ENCODE measurements at places on chromosomes 4 and X. TPM values are rescaled to one million over a fixed set of nuclear protein-coding genes. Genes with fewer than 3 reads are reported as not detected.

CFAP99 gene
- not detected for total RNA-seq

NUDT11 gene
- 13.0 TPM for total RNA-seq

STBD1 gene
- 2.6 TPM for total RNA-seq

CLOCK gene
- 29.3 TPM for total RNA-seq

ALB gene
- total RNA-seq = not detected

GAGE12F gene
- total RNA-seq = not detected

ABLIM2 gene
- 1.1 TPM for total RNA-seq

NPY1R gene
- 0.14 TPM for total RNA-seq

FGFBP1 gene
- total RNA-seq = not detected

GRCh38 chrX:132119821-132120515 lies 7.9 kb downstream of the FRMD7 start:
- no peak for DNase-seq

DNA sequence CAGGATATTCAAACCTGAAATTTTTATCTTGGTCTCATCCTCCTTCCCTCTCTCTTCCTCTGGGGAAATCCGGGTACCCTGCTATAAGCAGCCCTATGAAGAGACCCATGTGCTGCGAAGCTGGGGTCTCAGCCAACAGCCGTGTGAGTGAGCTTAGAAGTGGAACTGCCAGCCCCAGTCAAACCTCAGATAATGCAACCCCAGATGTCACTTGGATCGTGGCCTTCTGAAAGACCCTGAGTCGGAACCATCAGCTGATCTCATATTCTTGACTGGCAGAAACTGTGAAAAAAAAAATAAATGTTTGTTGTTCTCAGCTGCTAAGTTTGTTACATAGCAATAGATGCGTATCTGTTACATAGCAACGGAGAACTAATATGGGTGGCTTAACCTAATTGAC lies 198.1 kb upstream of the NPY2R start:
- DNase-seq = no peak

DNA sequence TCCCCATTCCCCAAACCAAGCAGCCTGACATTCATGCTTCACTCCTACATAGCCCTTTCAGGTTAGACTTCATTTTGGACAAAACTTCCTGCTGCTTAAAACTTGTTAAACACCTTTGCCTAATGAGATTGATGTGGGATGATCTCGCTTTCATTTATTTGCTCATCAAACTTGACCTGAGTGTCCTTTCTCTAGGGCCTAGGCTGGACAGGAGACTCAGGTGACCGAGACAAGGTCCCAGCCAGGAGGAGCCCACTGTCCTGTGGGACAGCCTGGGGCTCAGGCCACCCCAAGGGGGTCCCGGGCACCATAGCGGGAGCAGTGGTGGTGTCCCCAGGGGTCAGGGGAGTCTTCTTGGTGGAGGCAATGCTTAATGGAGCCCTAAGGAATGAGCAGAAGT lies 23.7 kb upstream of the PSAPL1 start:
- no peak for DNase-seq

DNA sequence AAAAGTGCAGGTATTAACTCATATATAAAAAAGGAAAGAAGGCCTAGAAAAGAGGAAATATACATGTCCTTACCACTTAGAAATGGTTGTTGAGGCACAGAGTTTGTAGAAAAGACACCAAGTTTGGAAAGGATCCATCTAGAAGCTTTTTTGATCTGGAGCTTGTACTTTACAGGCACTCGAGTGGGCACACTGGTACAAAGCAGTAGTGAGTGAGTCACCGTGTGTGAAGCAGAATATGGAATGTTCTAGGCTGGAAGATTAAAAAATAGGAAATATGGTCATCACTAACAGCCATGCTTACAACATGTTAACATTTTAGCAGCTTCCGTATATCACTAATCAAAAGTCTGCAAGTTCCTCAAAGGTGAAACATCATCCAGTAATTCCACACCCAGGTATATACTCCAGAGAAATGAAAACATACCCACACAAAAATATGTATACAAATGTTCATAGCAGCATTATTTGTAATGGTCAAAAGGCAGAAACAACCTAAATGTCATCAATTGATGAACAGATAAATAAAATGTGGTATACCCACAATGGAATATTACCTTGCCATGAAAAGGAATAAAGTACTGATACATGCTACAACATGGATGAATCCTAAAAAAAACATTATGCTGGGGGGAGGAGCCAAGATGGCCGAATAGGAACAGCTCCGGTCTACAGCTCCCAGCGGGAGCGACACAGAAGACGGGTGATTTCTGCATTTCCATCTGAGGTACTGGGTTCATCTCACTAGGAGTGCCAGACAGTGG lies 69.5 kb downstream of the FRYL start:
- no peak for DNase-seq

- DNase-seq = no peak
Observed at GRCh38 chrX:107773206-107773605, 2.4 kb downstream of the TSC22D3 start.

- peak; percentile 60 for DNase-seq
Observed at GRCh38 chr4:24856586-24856985, 56.3 kb downstream of the CCDC149 start.

DNA sequence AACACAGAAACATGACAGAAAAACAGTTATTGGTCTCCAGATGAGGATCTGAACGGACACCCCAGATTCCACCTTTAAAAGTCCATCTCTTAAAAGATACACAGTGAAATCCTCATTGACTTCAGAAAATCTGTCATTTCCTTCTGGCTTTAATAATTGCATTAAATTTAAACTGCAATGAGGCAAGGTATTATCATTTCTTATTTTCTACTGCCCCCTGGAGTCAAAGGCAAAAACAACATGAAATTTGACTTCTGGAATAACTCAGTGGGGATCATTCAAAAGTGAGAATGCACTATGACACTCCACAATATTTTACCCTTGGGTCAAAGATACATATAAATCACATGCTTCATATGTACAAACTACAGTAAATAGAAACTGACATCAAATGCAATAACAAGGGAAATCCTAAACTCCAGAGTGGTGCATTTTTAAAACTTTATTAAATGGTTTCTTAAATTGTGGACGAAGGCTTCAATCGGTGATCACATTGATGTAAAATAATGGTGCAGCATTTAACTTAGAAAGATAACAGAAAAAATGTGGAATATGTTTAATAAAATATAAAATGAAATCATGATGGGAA lies 56.4 kb upstream of the SPANXN1 start:
- DNase-seq = no peak

- DNase-seq = no peak
Observed at GRCh38 chrX:39900777-39901170, 197.0 kb downstream of the BCOR start.

GRCh38 chr4:156420623-156421022 lies 467.0 kb upstream of the CTSO start:
- DNase-seq = no peak

DNA sequence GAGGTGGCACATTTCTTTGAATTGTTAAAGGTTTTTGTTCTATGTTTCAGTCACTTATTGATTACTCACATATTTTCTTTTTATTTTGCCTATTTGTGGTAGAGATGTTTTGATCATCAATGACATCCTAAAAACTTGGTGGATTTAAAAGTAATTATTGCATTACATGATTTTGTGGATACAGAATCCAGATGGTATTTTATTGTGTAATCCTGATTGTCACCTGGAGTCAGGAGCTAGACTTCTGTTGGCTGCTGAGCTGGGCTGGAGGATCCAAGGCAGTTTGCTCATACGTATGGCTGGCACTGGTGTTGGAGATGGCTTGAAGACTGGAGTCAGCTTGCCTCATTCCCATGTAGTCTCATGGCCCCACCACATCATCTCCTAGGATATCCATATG lies 1009.6 kb upstream of the PCDH7 start:
- no peak for DNase-seq

DNA sequence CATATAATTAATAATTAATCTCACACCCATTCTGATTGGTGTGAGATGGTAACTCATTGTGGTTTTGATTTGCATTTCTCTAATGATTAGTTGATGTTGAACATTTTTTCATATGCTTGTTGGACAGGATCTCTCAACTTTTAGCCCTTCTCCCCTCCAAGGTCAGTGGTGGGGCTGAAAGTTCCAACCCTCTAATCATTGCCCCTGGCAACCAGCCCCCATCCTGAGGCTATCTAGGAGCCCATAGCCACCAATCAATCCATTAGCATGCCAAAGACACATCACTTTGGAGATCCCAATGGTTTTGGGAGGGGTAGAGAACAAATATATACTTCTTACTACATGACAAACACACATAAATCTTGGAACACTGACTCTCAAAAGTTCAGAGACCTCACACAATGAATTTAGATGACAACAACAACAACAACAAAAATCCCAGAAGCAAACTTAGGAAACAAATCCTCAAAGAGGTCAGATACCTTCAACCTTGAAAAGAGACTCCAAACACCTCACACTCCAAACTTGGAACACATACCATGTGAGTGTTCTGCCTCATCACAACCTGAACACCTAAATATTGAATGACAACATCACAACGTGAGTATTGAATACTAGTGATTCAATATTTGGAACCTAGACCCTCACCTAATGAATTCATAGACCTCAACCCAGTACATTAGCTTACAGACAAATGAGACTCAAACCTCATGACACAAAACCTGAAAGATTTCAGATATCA lies 19.0 kb upstream of the PAGE4 start:
- no peak for DNase-seq

GRCh38 chr4:14165222-14165920 lies 537.8 kb upstream of the BOD1L1 start:
- no peak for DNase-seq

GRCh38 chrX:130413415-130413814 lies 11.6 kb downstream of the RBMX2 start:
- DNase-seq = no peak

- DNase-seq = no peak
Observed at GRCh38 chr4:123283371-123283895, 113.2 kb upstream of the SPRY1 start.

GRCh38 chrX:133980832-133981588 lies 4.4 kb downstream of the GPC3 start:
- no peak for DNase-seq

DNA sequence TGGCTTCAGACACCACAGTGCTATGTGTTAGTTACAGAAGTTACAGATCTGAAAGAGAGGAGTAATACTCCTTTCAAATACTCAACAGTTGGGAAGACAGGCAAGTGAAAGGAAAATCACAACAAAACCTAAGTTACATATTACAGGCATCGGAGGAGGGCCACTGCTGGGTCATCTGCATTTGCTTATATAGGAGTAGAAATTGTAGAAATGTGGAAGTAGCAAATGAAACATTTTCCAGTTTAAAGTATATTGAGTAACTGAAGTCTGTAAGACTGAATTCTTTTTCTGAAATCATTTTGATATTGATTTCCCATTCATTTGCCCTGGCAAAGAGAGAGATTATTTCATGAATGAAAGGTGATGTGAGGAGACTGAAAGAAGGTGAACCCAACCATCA lies 201.7 kb downstream of the SPRY1 start:
- no peak for DNase-seq

DNA sequence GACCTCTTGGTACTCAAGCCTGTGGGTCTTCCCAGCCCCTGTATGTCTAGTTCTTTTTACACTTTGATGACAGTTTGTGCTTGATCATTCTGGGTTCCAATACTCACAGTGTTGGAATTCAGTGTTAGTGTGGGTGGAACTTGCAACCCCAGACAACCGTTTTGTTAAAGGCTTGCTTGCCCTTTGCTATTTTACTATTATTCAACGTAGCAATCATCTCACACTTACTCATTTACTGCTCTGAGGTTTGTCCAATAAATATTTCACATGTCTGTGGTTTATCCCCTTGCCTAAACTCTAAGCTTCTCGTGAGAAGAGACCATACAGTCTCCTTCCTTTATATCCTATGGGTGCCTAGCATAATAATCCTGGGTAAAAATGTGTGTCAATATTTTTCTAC lies 15.3 kb downstream of the CCNG2 start:
- DNase-seq = no peak

- DNase-seq = no peak
Observed at GRCh38 chr4:176443117-176443516, 123.4 kb downstream of the SPCS3 start.

GRCh38 chr4:3762264-3762663 lies 3.9 kb upstream of the ADRA2C start:
- no peak for DNase-seq

GRCh38 chrX:8010105-8010504 lies 82.9 kb upstream of the PNPLA4 start:
- DNase-seq = no peak

- DNase-seq = no peak
Observed at GRCh38 chr4:24266951-24267722, 317.2 kb downstream of the DHX15 start.

GRCh38 chr4:74038425-74039314 lies at the start of gene CXCL3:
Gene CXCL3 (minus strand): TSS chr4:74038689. CDS start chr4:74038611, 78 bp downstream.
- peak; percentile 19 for DNase-seq

- DNase-seq = no peak
Observed at GRCh38 chrX:24424948-24425347, 40.1 kb upstream of the PDK3 start.

DNA sequence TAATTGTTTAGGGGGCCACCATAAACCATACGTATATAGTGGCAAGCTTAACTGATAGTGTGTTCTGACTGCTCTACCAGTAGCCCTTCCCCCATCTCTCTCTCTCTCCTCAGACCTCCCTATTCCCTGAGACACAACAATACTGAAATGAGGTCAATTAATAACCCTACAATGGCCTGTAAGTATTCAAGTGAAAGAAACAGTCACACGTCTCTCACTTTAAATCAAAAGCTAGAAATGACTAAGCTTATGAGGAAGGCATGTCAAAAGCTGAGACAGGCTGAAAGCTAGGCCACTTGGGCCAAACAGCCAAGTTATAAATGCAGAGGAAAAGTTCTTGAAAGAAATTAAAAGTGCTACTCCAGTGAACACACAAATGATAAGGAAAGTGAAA lies 78.0 kb downstream of the PRDM5 start:
- DNase-seq = no peak

DNA sequence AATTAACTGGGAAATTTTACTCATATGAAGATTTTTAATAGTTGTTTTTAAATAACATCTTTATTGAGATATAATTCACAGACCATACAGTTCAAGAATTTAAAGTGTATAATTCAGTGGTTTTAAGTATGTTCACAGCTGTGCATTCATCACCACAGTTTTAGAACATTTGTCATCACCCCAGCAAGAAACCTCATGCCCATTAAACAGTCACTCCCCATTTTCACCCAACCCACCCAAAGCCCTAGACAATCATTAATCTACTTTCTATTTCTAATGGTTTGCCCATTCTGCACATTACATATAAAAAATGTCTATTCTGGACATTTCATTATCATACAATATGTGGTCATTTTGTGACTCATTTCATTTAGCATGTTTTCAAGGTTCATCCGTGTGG lies 2.8 kb downstream of the UPRT start:
- DNase-seq = no peak

DNA sequence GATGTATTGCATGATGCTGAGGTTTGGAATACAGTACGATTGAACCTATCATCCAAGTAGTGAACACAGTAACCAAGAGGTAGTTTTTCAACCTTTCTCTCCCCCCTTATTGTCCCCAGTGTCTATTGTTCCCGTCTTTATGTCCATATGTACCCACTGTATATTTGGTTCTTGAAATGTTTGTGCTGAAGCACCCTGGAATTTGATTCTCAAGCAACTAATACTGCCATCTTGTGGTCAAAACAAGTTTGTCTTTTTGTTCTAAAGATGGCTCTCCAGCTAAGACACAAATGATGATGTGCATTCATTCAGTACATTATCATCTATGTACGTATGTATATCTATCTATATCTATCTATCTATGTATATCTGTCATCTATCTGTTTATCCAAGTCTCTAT lies 33.5 kb upstream of the DCX start:
- no peak for DNase-seq

- no peak for DNase-seq
Observed at GRCh38 chr4:86055898-86056297, 304.0 kb downstream of the MAPK10 start.

- peak; percentile 87 for DNase-seq
Observed at GRCh38 chr4:72971572-72971971, 97.9 kb downstream of the COX18 start.
